Psoas muscle (tissue), 8 donors: ENCODE measurements at places on chromosomes 1 and 21. TPM values are rescaled to one million over a fixed set of nuclear protein-coding genes. Genes with fewer than 3 reads are reported as not detected.

Gene TMCC2
- 3.4 TPM for total RNA-seq

Gene ECM1
- total RNA-seq: 4.5 TPM

DNA sequence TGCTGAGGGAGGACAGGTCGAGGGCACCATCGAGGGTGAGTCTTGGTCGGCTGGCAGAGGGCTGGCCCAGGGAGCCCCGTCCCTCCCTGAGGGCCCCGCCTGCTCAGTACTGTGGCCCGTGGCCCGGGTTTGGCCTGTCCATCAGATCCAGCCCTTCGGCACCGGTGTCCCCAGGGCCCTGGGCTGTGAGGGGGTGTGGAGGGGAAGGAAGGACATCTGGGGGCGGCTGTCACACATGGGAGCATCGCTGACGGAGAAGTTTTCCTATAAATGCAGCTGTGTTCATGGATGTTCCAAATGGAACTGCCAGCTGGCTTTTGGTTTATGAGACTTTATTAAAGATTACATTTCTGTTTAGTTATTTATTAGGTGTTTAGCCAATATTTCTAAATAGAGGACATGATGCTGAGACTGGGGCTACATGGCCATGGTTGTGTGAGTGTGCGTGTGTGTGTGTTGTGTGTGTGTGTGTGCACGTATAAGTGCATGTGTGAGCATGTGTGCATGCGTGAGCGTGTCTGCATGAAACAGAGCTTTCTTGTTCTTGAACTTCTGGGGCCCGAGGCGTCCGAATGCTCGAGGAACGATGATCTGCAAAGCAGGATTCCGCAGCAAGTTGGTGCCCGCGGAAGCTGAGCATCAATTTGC, 54.3 kb downstream of the SLX9 start:
- H3K27me3 ChIP-seq: no peaks in the 10 kb centered on the region
- DNase-seq: peak; percentile 80
- H3K4me1 ChIP-seq: peaks cover 6% of the 10 kb centered on the region
- H3K27ac ChIP-seq: peak overlapping the region; percentile 46
- no peaks in the 10 kb centered on the region for H3K36me3 ChIP-seq

Gene CD52
- 2.1 TPM for total RNA-seq

- no peaks in the 10 kb centered on the region for H3K4me1 ChIP-seq
- peaks cover 8% of the 10 kb centered on the region for H3K36me3 ChIP-seq
- H3K4me3 ChIP-seq: no peak overlapping the region
Observed at GRCh38 chr1:58650141-58650540, 49.7 kb downstream of the MYSM1 start.

- no peak overlapping the region for H3K27ac ChIP-seq
- no peaks in the 10 kb centered on the region for H3K36me3 ChIP-seq
- H3K4me3 ChIP-seq: no peak overlapping the region
- no peaks in the 10 kb centered on the region for H3K27me3 ChIP-seq
- no peak for DNase-seq
Observed at GRCh38 chr1:241253471-241253870, 103.5 kb downstream of the RGS7 start.

Gene TAL1
- total RNA-seq: 1.9 TPM

Gene PGLYRP4
- not detected for total RNA-seq

Gene ZFYVE9
- 39.1 TPM for total RNA-seq

- H3K27me3 ChIP-seq: no peaks in the 10 kb centered on the region
- DNase-seq: no peak
- H3K36me3 ChIP-seq: no peaks in the 10 kb centered on the region
- no peak overlapping the region for H3K4me3 ChIP-seq
- no peaks in the 10 kb centered on the region for H3K4me1 ChIP-seq
Observed at GRCh38 chr21:16154951-16155635, 425.3 kb downstream of the USP25 start.

Gene KCNC4
- total RNA-seq: 5.1 TPM

Gene TIE1
- 9.9 TPM for total RNA-seq

DNA sequence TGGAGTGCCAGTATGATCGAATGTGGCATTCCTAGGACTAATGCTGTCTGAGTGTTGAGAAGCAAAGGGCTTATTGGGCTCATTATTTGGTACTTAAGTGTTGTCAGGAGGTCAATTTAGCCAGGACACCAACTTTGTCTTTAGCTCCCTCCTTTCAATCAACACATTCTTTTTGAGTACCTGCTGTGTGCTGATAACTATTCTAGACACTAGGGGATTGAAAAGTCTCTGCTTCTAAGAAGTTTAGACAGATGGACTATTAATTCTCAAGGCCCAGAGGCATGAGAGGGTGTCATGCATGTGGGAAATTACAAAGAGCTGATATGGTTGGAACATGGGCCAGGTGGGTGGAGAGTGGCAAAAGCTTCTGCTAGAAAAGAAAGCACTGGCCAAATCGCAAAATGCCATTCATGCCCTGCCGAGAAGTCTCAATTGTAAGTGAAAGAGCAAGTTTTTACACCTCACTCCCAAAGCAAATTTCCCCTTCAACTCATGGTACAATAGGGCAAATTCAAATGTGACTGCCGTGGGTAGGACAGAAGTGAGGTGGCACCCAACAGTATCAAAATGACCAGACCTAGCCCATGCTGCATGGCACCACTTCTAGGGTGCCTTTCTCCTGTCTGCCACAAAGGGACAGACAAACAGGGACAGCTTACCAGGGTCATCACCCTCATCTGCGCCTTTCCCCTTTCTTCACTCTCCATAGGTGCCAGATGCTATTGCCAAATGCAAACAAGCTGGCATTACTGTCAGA, 53.6 kb upstream of the LAX1 start:
- no peak for DNase-seq
- H3K27ac ChIP-seq: no peak overlapping the region
- no peaks in the 10 kb centered on the region for H3K27me3 ChIP-seq
- no peaks in the 10 kb centered on the region for H3K4me1 ChIP-seq
- H3K36me3 ChIP-seq: peaks cover 100% of the 10 kb centered on the region

Gene LCE2C
- total RNA-seq: not detected

GRCh38 chr1:115450501-115451040, 112.5 kb upstream of the NGF start:
- H3K4me3 ChIP-seq: no peak overlapping the region
- H3K36me3 ChIP-seq: no peaks in the 10 kb centered on the region
- H3K27me3 ChIP-seq: no peaks in the 10 kb centered on the region
- H3K27ac ChIP-seq: no peak overlapping the region

Gene PIGC
- 13.8 TPM for total RNA-seq

Gene ZC3H11A
- 48.5 TPM for total RNA-seq

Gene CCDC24
- 1.1 TPM for total RNA-seq

- H3K27ac ChIP-seq: peak overlapping the region; percentile 89
- H3K4me1 ChIP-seq: peaks cover 18% of the 10 kb centered on the region
- H3K36me3 ChIP-seq: no peaks in the 10 kb centered on the region
- no peak for DNase-seq
Observed at GRCh38 chr1:109677459-109677858, 9.6 kb downstream of the GSTM2 start.

- DNase-seq: no peak
- no peaks in the 10 kb centered on the region for H3K36me3 ChIP-seq
- H3K4me3 ChIP-seq: no peak overlapping the region
- H3K4me1 ChIP-seq: no peaks in the 10 kb centered on the region
- H3K27ac ChIP-seq: no peak overlapping the region
- H3K27me3 ChIP-seq: no peaks in the 10 kb centered on the region
Observed at GRCh38 chr1:200905411-200906052, 10.8 kb downstream of the INAVA start.

DNA sequence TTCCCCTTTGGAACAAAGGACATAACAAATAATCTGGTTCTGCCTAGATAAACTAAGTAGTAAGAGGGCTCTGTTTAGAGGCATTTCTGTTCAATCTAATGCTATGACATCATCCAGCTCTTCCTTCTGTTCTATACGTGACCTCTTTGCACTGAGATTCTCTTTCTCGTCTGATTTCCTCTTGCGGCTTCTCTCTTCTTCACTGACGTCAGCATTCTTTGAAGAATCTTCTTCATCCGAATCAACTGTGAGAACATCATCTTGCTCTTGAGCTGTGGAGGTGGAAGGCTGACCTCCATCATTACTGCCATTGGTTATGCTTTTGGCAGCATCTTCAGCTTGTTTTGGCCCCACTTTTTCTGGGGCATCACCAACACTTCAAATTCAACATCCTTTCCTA, 130.4 kb downstream of the HS2ST1 start:
- H3K27ac ChIP-seq: no peak overlapping the region
- no peak overlapping the region for H3K4me3 ChIP-seq
- no peaks in the 10 kb centered on the region for H3K27me3 ChIP-seq
- no peak for DNase-seq

DNA sequence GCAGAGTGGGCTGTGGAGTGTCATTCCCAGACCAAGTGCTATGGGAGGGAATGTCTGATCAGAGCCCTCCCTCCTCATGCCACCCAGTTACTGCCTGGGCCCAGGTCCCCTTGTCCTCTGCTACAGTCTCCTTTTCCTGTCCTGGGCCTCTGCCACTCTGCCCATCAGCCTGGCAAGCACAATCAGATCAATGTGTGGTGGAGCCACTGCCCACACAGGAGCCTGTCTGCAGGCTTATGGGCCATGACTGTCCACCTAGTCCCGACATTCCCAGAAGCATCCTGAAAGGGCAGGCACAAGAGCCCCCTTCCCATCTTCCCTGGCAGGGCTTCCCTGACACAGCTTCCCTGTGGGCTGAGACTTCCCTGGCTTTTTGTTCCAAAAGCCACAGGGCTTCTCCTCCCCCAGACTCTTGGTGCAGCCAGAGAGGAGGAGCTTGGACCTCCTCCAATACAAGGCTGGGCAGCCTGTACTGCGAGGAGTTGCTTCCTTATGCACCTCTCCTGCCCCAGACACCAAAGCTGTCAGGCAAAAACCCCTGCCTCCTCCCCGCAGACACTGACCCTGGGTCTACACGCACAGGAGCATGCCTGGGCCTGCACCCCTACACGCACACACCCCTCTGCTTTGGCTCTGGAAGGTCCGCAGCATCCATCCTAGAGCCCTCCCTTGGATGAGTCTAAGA, 29.2 kb upstream of the CNTN2 start:
- H3K27ac ChIP-seq: no peak overlapping the region
- H3K27me3 ChIP-seq: no peaks in the 10 kb centered on the region
- H3K4me3 ChIP-seq: no peak overlapping the region

- H3K4me3 ChIP-seq: no peak overlapping the region
- no peak for DNase-seq
- H3K4me1 ChIP-seq: no peaks in the 10 kb centered on the region
- H3K27me3 ChIP-seq: no peaks in the 10 kb centered on the region
- H3K36me3 ChIP-seq: no peaks in the 10 kb centered on the region
- no peak overlapping the region for H3K27ac ChIP-seq
Observed at GRCh38 chr1:24036088-24036487, 56.0 kb upstream of the SRSF10 start.

Gene KRTAP11-1
- not detected for total RNA-seq

GRCh38 chr1:191615101-191615821, 543.0 kb upstream of the RGS18 start:
- H3K4me3 ChIP-seq: no peak overlapping the region
- no peaks in the 10 kb centered on the region for H3K27me3 ChIP-seq
- no peaks in the 10 kb centered on the region for H3K36me3 ChIP-seq
- H3K4me1 ChIP-seq: no peaks in the 10 kb centered on the region
- no peak overlapping the region for H3K27ac ChIP-seq
- DNase-seq: no peak

- peaks cover 69% of the 10 kb centered on the region for H3K4me1 ChIP-seq
- H3K27me3 ChIP-seq: no peaks in the 10 kb centered on the region
- H3K4me3 ChIP-seq: peak overlapping the region; percentile 66
- DNase-seq: no peak
- no peaks in the 10 kb centered on the region for H3K36me3 ChIP-seq
Observed at GRCh38 chr1:61184714-61185106, 102.3 kb downstream of the NFIA start.

DNA sequence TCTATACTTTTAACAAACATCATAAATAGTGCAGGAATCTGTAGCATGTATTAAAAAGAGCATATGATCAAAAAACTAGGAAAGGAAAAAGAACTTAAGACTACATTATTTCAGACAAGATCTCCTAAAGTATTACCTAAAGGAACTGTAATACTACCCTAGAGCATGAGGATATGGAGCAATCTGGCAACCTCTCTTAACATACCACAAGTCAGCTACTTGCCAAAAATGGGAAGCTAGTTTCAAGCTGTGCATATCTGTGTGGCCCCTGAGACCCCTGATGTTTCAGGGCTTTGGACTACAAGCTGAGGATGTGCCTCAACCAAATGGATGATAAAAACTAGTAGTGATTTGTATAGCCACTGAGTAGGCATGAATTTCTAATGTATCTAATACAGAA, 525.6 kb downstream of the PTBP2 start:
- H3K4me3 ChIP-seq: no peak overlapping the region
- no peaks in the 10 kb centered on the region for H3K27me3 ChIP-seq
- no peak overlapping the region for H3K27ac ChIP-seq
- DNase-seq: no peak

Gene ARHGEF10L
- total RNA-seq: 37.1 TPM

Gene TFF2
- not detected for total RNA-seq

Gene SFN
- total RNA-seq: 0.68 TPM

DNA sequence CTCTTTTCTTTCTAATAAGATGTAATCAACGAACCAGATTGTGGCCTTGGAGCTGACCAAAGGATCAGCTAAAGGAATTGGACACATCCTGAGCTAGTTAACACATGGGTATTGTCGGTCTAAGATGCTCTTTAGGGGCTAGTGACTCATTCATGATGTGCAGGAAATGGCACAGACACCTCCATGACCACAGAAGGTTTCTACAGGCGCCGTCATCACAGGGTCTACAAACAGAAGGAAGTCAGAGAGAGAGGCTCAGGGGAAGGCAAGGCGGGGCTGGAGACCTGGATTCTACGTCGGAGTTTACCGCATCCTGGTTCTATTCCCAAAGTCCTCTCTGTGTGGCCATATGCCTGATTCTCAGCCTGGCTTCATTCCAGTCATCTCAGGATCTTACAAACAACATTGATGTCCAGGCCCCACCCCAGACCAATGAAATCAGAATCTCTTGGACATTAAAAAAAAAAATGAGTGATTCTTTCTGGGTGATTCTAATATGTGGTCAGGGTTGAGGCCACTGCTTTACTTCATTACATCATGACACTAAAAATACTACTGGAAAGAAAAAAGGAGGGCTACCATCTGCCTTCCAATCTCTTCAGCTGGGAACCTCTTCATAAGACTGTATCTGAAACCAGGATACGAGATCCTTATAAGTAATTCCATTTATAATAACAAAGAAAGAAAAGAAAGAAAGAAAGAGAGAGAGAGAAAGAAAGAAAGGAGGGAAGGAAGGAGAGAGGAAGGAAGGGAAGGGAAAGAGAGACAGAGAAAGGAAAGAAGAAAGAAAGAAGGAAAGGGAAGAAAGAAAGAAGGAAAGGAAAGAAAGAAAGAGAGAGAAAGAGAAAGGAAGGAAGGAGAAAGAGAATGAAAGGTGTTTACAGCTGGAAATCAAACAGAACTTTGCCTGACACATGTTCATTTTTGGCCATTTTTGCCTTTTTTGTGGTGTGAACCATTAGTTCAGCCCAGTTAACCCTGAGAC, 11.6 kb upstream of the KCNJ15 start:
- no peaks in the 10 kb centered on the region for H3K36me3 ChIP-seq
- no peak overlapping the region for H3K4me3 ChIP-seq
- no peak overlapping the region for H3K27ac ChIP-seq
- H3K27me3 ChIP-seq: no peaks in the 10 kb centered on the region
- DNase-seq: no peak

Gene EFNA1
- total RNA-seq: 40.4 TPM
